T-helper 22 cell (primary cell): ENCODE measurements at places on chromosomes 1 and 21.
A peak's percentile ranks its signal among the peaks of the same experiment; 100 is the strongest.

DNA sequence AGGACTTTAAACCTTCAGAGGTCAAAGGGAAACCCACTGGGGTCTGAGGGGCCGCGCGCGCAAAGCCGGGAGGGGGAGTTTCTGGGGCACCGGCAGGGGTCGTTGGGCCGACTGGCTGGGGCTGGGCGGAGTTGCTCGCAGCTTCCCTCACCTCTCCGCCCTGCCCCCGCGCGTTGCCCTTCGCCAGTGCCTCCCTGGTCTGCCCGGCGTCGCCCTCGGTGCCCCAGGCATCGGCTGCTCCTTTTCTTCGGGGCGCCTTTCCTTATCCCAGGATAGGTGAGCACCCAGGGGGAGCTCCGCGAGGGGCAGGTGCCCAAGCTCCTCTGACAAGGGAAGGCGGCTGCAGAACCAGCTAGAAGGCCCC is 390 bp upstream of the NGF start:
- DNase-seq, result no peak

- DNase-seq, result no peak
These were observed 35.6 kb downstream of the GPA33 start for GRCh38 chr1:167054531-167054930.

- DNase-seq, result no peak
These were observed 17.0 kb downstream of the NSL1 start for GRCh38 chr1:212774584-212774983.

DNA sequence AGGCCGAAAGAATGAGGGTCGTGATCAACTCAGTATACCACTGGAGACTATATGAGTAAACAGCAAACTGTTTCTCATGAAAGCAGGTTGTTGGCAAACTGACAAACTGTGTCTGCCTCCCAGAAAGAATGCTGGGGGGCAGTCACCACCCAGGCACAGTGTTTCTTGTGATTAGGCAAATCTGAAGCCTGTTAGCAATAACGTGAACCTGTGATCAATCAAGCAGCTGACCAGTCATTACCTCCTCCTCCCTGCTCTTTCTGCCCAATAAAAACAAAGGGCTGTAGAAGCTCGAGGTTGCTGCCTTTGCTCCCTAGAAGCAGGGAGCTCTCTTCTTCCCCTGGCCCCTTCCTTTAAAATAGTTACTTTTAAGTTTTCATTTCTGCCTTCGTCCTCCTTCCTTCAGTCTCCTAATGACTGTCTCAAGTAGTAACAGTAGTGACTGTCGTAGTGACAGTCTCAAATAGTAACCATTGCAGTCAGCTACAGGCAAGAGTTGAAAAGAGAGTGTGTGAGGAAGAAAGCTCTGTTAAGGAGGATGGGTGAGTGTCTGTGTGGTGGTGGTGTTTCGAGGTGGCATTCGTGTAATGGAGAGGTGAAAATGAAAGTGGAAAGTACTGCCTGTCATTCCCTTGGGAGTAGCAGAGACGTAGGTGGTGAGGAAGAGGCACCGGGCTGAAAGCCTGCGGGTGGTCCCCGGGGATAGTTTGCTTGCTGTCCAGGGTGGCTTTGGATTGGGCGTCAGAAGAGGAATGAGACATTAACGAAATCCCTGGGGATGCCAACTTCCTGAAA is 14.5 kb downstream of the HHAT start:
- DNase-seq, result no peak

GRCh38 chr1:2194898-2195673 is 514 bp upstream of the FAAP20 start:
- DNase-seq, result peak; percentile 80

DNA sequence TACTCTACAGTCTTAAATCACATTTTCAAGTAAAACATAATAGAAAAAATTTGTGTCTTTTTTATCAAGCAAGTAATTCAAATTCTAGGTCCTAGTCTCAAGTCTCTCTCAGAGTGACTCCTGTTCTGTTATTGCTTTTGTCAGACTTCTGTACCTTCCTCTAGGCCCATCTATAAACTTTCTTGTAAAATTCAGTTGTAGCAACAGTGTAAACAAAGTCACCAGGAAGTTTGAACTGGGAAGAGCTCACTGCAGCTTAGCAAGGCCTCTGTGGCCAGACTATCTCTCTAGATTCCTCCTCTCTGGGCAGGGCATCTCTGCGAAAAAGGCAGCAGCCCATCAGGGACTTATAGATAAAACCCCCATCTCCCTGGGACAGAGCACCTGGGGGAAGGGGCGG is 13.5 kb upstream of the ZNF678 start:
- DNase-seq, result no peak

GRCh38 chr1:153803470-153804056 is 28.4 kb downstream of the SLC27A3 start:
- DNase-seq, result no peak

DNA sequence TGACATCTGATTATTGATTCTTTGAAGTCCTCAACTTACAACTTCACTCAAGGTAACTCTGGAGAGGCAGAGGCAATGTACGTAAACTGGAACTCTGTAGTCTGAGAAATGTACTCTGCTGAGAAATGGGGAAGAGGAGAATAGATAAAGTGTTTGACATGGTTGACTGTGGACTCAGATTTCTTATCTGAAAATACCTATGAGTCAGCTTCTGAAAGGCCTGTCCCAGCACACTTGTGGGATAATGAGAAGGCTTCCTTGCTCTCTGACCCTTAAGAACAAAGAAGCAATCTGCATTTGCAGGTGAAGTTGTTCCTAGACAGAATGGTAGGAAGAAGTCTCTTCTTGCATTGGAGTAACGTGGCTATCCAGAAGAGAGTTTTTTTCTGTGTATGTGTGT is 1573.5 kb downstream of the BRINP3 start:
- DNase-seq, result no peak

DNA sequence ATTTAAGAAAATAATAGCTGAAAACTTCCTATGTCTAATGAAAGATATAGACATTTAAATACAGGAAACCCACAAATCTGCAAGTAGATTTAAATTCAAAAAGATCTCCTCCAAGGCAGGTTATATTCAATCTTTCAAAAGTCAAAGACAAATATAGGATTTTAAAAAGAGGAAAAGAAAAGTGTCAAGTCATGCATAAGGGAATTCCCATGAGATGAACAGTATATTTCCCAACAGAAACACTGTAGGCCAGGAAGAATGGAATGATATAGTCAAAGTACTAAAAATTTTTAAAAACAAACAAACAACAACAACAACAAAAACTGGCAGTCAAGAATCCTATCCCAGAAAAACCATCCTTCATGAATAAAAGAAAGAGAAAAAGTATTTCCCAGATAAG is 806.5 kb upstream of the BRINP3 start:
- no peak for DNase-seq

GRCh38 chr1:197127246-197127912 is 19.1 kb downstream of the ASPM start:
- no peak for DNase-seq
